H1 (cell line): ENCODE measurements at places on chromosomes 4 and X.

- no peak for DNase-seq
Observed at GRCh38 chrX:41720125-41720779, 3.7 kb upstream of the GPR82 start.

DNA sequence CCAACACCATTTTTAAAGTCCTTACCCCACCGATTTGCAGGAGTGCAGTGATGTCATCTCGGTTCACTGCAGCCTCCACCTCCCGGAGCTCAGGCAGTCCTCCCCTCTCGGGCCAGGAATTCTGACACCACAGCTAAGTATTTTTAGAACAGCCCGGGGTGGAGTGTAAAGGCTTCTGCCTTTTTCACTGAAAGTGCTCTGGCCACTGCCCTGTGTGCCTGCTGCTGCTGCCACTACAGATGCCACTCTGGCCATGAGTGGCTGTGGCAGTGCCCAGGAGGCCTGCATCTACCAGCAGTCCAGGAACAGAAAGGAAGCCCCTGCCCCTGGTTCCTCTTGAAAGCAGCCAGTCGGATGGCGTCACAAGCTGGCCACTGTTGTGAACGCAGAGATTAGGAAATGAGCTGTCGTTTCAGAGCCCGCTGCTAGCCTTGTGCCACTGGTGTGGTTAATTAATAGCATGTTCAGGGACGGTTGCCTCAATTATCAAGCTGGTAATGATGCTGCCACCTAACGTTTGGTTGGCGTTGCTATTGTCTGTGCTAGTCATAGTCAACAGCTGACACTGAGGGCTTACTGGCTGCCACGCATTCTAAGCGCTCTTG is 23.6 kb upstream of the TBC1D14 start:
- DNase-seq = no peak

DNA sequence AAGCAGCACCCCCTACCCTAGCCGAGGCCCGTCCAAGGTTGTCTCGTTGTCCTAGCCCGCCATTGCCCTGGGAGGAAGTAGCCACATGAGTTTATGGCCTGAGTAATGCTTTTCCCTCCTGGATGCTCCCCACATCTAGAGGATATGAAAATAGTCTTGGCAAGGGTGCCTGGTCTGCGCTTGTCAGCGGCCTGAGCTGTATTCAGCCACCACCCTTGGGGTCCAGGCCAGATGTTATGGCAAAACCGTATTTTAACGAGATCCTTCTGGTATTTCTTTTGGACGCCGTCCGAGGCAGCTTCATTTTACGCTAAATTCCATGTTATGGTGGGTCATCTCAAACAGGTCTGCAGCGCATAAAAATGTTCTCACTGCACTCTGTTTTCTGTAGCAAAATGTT is 89.3 kb downstream of the GPR143 start:
- no peak for DNase-seq

GRCh38 chr4:142544039-142544438 is 302.1 kb downstream of the INPP4B start:
- no peak for DNase-seq

DNA sequence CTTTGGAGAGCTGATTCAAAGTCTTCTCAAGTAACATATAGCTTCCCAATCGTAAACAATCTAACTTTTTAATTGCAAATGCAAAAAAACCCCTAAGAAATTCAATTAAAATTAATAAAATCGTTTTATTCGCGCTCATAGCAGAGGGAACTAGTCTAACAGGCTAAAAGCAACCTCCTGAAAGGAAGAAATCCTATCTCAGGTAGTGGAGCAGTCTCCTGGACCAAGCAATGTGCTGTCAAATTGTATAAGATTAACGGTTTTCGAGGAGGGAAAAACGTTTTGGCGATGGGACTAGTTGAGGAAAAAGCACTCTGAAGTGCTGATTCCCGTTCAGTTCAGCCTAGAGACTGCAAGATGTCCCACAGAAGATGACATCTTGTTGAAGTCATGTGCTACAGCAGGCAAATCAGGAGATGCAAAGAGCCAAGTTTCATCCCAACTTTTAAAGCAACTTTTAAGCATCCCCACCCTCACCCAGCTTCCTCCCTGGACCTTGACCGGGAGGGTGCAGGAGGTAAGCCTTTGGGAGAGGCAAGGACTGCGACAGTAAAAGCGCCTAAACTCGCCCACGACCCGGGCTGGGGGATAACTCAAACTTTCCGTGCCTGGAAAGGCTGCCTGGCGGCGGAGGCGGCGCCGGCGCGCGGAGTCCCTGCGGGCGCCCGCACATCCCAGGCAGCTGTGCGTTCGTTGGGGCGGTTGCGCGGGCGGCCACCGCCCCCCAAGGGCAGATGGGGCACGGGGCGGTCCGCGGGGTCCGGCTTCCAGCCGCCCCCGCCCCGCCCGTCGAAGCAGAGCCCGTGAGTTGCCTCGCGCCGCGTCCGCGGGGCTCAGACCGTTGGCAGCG is 784 bp downstream of the MAP7D3 start:
- DNase-seq = no peak

- DNase-seq = no peak
Observed at GRCh38 chr4:2472187-2472586, 3.3 kb downstream of the RNF4 start.
